ENCODE measurements at places on chromosomes 13 and 19.

DNA sequence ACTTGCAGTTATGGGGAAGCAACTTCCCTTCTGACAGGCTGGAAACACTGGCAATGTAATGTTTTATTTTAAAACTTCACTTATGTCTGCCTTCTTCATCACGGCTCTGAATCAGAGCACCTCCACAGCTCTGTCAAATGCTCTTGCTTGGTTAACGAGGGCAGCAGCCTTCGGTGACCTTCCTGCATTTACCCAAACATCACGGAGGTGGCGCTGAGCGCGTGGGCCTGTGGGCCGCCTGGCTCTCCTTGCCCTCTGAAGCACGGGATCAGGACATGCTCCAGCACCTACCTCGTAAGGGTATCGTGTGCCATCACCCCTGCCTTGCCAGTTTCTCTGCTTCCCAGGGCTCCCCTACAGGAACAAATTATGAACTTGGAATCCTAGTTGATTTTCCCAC, 310.0 kb downstream of the TEX29 start:
- DNase-seq = no peak

- no peak for DNase-seq
Observed at GRCh38 chr13:61255040-61255796, 160.4 kb downstream of the PCDH20 start.

GRCh38 chr19:3987619-3988371, 2.5 kb upstream of the EEF2 start:
- DNase-seq = peak; percentile 53

DNA sequence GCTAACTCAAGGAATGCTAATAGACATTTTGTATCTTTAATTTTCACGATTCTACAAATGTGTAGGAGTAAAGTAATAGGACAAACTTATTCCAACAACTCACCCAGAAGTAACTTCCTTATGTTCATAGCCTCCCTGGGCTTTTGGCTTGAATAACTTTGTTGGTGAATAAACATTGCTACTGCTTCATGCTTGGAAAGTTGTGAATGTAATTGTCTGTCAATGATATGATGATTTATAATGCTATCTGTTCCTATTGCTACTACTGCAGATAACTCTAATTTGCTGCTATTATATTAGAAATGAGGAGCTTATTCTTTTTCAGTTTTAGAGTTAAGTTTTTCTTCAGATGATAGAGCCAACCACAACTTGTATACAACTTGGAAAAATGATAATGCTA, 307.7 kb downstream of the PCDH9 start:
- DNase-seq = no peak

- DNase-seq = no peak
Observed at GRCh38 chr13:111650626-111651025, 330.2 kb downstream of the TEX29 start.

GRCh38 chr19:15733895-15734294, 3.9 kb upstream of the OR10H3 start:
- DNase-seq = no peak

DNA sequence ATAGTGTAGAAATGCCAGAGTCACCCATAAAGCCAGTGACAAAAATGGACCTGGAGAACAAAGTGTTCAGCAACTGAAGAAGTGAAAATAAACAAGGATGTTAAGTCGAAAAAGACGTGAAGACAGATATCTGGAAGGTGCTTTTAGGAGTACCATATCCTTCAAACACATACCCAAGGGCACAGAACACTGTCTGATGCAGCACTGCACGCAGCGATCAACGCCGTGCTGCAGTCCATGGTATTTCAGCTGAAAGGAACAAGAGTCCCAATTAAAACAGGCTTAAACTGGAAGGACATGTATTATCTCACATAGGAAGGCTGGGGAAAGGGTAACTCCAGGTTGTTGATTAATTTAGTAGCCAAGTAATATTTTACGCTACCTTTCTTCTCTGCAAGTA, 108.2 kb downstream of the SGCG start:
- no peak for DNase-seq

GRCh38 chr13:80151016-80151415, 189.9 kb downstream of the SPRY2 start:
- DNase-seq = no peak

DNA sequence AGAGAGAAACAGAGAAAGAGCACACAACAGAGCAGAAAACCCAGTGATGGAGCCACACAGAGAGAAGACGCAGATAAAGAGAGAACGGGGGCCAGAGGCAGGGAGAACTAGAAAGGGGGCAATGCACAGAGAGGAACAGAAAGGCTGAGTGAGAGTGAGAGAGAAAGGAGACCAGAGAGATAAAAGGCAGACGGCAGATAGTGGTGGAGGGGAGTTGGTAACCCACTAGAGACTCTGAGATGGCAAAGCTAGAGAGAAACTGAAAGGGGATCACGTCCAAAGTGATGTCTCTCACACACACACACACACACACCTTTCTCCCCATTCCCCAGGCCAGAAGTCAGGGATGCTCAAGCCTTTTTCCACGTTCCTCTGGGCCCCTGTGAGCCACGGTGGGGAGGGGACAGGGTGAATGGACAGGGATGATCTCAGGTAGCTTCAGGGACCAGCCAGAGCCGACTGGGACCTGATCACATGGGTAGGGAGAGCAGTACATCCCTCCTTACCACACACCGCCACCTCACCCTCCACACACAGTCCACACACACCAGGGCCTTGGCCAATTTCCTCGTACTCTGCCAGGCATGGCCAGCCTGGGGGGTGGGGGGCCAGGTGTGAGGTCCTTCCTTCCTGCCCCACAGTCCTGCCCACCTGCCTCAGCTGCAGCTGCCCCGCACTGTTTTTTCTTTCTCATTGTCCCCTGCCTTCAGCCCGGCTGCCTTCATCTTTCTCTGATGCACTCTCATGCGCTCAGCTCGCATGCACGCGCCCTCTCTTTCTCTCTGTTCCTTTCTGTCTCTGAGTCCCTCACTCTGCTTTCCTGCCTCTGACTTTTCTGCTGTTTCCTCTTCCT, 22.5 kb upstream of the POU2F2 start:
- no peak for DNase-seq

GRCh38 chr19:33132021-33132420, at the start of gene WDR88:
Gene WDR88, plus strand, starts transcription at chr19:33132114. Its CDS starts 56 bp downstream, at chr19:33132170.
- no peak for DNase-seq

DNA sequence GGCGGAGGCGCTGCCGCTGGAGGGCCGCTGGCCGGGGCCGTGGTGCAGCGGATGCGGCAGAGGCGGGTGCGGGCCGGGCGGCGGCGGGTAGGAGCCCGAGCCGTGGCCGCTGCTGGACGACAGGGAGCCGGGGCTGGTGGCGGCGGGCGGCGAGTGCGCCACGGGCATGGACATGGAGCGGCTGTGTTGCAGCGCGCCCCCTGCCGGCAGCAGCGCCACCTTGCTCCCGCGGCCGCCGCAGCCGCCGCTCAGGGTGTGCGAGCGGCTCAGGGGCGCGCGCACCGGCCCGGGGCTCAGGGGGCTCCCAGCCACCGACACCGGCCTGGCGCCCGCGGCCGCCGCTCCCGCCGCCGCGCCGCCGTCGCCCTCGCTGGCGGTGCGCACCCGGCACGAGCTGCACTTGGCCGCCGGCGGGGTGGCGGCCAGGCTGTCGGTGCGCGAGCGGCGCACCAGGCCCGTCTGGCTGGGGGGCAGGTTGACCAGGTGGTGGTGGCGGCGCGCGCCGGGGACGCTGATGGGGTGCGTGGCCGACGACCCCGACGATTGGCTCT, 1.7 kb downstream of the IRS2 start:
- peak; percentile 47 for DNase-seq

DNA sequence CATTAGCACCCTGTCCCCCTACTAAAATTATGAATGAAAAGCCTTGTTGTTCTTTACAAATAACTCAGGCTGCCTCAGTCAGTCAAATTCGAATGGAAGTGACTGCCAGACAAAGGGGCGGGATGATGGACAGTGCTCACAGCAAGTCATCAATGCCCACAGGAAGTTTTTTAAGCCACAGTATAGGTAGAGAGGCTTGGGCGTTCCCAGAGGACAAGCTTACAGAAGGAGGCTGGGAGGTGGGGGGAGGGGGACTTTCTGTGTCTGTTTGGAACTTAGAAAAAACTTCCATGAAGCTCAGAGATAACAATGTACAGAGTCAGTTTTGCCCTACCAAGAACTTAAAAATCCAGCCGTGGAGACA, 18.5 kb upstream of the SPRY2 start:
- no peak for DNase-seq

GRCh38 chr13:32555613-32556012, 17.0 kb upstream of the N4BP2L2 start:
- DNase-seq = no peak

DNA sequence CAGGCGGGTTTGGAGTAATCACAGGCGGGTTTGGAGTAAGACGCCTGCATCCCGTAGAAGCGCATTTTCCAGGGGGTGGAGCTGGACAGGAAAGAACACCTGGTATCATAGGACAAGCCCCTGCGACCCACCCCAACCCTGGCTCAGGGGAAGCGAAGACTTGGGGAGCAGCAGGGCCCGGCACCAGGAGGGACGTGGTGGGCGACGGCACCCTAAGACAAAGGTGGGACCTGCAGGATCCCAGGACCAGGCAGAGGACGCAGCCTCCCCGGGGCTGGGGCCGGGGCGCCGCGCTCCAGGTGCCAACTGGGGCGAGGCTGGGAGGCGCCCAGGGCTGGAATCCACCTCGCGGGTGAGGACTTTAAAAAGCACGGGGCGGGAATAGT, 520 bp downstream of the ZNF600 start:
- DNase-seq = no peak

DNA sequence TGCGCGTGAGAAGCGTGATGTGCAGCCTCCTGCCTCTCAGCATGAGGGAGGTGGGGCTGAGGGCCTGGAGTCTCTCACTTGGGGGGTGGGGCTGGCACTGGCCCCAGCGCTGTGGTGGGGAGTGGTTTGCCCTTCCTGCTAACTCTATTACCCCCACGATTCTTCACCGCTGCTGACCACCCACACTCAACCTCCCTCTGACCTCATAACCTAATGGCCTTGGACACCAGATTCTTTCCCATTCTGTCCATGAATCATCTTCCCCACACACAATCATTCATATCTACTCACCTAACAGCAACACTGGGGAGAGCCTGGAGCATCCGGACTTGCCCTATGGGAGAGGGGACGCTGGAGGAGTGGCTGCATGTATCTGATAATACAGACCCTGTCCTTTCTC, 8.7 kb downstream of the CD177 start:
- no peak for DNase-seq

DNA sequence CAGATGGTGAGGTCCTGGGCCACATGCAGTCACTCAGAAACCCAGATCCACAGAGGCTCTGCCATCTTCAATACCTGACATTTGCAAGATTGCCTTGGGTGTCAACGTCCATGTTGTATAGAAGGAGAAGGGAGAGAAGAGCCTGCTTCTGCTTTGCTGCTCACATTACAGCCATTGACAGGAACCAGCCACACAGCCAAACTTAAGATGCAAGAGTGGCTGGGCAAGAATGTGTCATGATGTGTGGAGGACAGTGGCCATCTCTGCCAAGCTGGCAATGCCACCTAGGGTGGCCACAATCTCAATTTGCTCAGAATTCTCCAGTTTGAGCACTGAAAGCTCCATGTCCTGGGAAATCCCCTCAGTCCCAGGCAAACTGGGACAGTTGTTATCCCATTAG, 25.9 kb upstream of the SERPINE3 start:
- no peak for DNase-seq

DNA sequence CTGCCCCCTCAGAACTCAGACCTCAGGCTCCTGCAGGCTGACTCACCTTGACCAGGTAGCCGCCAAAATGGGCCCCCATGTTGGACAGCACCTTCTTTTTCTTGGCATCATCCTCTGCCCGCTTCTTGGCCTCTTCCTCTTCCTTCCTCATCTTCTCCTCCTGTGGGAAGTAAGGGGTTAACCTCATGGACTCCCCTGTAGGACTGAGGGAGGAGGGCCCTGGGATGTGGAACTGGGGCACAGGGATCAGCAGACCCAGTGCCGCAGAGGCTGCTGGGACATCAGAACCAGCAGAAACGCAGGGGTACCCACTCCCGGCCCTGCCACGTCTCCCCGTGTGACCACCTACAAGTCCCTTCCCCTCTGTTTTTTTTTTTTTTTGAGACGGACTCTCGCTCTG, 11.1 kb downstream of the TNNT1 start:
- no peak for DNase-seq

GRCh38 chr13:92459306-92459705, 767.3 kb upstream of the GPC6 start:
- DNase-seq = no peak

GRCh38 chr19:50646074-50646807, 3.0 kb upstream of the C19orf81 start:
- DNase-seq = no peak

- no peak for DNase-seq
Observed at GRCh38 chr19:30645946-30646577, 273.9 kb downstream of the ZNF536 start.

DNA sequence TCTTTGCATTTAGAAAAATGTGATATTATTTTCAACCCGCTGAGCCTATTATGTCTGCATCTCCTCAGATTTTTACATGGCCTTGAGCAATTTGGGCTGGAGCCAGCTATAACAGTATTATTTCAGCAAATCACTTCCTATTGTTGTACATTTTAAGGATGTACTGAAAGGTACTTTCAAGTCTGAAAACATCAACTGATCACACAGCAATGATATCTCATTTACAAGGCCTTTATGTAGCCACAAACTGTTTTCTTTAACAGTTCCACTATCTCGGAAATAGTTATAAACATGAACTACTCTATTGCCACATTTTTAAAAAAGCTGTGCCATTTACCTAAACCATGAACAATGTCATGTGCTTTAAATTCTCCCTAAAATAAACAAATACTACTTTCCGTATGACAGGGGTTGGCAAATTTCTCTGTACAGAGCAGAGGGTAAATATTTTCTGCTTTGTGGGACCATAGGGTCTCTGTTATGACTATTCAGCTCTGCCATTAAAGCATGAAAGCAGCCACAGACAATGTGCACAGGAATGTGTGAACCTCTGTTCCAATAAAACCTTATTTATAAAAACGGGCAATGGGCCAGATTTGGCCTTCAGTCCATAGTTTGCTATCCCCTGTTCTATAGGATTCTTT, 560.4 kb downstream of the GPC6 start:
- no peak for DNase-seq

DNA sequence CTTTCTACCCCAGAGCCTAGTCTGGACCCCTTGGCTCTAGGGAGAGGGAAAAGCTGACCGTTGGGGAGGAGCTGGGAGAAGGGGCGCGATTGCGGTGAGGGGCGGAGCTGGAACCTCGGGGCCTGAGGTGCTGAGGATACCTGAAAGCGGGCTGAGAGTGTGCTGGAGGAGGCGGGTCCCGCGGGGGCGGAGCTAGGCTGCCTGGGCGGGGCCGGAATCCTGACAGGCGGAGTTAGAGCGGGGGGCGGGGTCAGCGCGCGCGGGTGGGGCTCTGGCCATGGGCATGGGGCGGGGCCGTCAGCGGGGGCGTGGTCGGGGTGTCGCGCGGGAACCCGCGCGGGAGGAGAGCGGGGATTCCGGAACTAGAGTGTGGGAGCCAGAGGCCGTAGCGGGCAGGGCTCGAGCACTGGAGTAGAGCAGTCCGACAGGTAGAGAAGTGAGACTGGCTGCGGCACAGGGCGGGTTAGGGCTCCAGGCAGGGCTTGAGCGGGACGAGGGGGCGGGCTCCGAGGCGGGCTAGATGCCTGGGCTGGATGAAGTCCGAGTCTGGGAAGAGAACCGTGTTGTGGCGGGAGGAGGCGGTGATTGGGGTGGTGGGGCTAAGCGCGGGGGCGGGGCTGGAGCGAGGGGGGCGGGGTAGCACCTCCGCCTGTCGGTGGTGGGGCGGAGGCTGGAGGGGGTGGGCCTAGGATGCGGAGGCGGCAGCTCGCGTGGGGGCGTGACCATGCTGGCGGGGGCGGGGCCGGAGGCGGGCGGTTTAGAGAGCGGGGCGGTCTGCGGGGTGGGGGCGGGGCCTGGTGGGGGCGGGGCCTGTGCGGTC, at the start of gene INAFM1:
TSS of gene INAFM1 (plus strand) at position 815 of the 820 bp plus-strand sequence. CDS start 35 bp downstream, outside the sequence.
- DNase-seq = peak; percentile 82

- DNase-seq = no peak
Observed at GRCh38 chr13:65149687-65150086, 2080.4 kb downstream of the PCDH9 start.

- no peak for DNase-seq
Observed at GRCh38 chr13:30373727-30374126, 48.6 kb upstream of the UBE2L5 start.
